Muscle of arm (tissue), 14 donors: ENCODE measurements at places on chromosomes 4 and X.

DNA sequence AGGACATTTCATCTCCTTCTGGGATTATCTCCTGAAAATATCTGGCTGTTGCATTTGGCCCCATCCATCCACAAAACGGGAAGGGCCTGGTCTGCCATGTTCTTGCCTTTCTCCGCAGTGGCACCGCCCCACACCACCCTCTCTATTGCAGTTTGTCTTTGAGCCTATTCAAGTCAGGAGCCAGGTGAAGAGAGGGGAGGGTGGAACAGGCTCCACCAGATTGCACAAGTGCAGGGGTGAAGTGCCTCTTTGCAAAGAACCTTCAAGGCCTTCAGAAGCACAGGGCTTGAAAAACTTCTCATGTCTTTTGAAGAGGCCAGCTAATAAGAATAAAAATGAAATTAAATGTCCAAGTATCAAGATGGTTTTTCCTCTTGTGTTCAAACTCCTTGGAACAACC, 28.7 kb downstream of the RS1 start:
- no peak for DNase-seq

DNA sequence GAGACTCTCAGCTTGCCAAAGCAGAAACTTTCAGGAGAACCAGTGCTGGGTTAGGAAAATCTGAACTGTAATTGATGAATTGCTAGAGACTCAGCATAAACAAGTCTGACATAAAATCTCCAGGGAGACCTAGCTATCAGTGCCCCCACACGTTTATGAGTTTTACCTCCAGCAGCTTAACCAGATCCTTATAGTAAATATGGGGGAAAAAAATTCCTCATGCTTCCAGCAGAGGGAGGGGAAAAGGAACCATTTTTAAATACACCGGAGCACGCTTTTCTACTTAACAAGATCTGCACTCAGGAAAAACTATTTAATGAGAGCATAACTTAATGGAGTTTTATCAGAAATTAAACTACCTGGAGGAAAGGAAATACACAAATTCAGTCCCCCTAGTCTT, 1040.7 kb upstream of the INTU start:
- no peak for DNase-seq

DNA sequence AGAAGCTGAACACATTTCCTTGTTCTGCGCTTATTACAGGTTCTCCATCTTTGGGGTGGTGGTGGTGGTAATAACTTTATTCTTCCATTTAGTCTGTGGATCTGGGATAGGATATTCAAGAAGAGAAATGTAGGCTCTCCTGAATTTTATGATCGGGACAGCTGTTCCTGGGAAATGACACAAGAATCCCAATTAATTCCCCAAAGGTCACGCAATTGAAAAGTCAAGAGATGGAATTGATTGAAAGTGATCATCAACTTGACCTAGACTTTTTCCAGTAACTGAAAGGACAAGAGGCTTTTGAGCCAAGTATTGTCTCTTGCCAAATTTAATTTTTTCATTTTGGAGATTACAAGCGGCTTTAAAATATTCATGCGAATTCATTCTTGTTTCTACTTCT, 98.7 kb upstream of the CBLL2 start:
- peak; percentile 25 for DNase-seq

DNA sequence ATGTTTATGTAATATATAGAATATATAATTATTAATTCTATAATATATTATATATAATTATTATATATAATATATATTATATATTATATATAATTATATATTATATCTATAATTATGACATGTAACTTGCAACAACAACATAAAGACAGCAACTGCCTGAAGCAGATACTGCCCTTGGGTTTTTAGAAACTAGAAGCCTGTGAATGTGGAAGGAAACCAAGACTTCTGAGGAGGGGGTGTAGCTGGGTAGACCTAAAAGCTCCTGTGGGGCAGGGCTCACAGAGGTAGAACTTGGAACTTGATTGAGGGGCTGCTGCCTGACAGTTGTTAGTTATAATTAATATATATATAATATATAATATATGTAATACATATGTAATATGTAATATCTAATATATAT, 167.2 kb upstream of the SLIT2 start:
- DNase-seq, result no peak

- DNase-seq, result no peak
Observed at GRCh38 chrX:9279234-9279544, 185.7 kb upstream of the TBL1X start.

DNA sequence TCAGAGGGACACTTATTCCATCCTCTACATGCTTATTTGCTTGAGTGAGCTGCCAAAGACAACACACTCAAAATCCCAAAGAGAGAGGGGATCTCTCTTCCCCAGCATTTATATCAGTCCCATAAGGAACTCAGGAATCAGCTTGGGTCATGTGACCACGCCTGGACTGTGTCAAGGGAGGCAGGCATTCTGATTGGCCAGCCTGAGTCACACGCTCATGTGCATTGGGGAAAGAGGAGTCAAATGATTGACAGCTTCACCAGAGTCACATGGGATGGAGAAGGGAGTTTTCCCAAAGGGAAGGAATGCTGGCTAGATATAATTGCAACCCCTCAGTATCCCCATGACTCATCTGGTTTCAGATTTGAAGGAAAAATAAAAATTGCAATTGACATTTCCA, 49.0 kb downstream of the RWDD4 start:
- no peak for DNase-seq

GRCh38 chr4:173051716-173052115, 116.9 kb upstream of the GALNT7 start:
- peak; percentile 21 for DNase-seq
